Uterus (tissue), 4 donors: ENCODE measurements at places on chromosomes 3 and 15.

GRCh38 chr3:9818666-9819335 is 8.7 kb downstream of the TTLL3 start:
- no peak for DNase-seq

DNA sequence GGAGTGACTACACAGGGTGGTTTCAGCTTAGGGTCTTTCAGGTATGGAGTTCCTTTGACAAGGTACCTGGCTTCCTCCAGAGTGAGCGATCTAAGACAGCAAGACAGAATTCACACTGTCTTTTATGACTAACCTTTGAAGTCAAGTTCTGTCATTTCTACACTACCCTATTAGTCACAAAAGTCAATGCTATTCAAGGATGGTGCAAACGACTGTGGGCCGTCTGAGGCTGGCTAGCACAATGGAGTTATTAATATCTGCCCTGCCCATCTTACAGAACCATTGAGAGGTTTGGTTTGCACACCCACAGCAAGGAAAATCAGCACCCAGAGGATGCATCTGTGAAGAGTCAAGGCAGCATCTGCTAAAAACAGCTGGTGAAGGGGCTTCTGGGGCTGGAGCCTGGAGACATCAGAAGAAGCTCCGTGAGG is 62.9 kb upstream of the XCR1 start:
- DNase-seq = no peak

GRCh38 chr15:45523166-45523460 is 558 bp upstream of the SLC30A4 start:
- no peak for DNase-seq

DNA sequence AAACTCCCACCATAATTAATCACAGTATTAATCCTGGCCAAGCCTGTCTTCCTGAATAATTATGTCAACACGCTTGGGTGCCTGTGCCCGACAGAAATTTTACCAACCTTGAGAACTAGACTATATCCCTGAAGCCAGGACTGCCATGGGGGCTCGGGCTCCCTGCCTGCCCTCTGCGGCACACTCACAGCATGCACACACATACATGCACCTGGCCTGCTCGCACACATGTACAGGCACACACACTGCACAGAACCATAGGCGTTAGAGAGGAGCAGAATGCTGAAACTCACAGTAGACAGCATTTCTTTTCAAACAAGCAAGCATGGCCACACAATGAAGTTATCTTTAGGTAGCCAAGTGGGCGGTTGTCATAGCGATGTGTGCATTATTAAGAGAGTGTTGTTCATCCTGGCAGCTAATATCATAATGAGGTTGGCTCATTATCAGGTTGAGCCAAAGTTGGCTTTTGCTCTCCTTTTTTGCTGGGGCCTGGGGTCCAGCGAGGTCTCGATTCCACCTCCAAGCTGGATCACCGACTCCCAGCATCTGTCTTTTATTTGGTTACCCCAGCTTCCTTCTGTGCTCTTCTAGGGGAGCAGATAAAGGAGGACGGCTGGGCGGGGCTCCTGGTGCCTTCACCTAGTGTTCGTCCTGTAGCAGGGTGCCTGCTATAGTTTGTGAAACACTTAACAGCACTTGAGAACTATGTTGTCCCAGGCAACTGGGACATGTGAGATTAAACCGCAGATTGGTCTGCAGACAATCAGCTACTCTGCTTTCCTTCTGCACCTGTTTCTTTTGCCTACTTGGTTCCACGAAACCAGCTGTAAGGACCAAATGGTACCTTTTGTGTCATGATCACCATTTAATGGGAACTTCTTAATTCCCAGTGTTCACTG is 91.4 kb downstream of the ZNF621 start:
- DNase-seq = no peak

DNA sequence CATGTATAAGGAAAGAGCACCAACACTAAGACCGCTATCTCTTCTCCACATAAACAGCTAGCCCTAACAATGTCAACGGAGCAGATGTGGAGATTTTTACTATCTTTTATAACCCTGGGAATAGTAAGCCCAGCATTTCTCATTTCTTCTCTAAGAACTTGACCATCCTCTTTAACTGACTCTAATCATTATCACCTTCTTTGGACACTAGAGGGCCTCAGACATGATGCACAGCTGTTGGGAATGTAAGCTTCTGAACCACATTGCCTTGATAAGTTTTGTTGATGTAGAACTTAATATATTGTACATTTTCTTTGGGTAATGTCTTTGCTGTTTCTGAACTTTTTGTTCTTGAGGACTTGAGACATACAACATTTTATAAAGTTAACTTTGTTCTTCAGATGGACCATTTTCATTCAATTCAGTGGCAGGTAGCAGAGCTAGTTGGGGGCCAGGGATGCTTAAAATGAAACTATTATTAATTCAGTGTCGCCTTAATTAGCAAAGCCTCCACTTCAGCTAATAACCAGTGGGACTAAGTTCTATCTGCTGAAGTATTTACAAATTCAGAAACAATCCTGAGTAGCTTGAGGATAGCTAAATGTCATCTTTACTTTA is 9.6 kb upstream of the TAGLN3 start:
- DNase-seq = no peak
